ENCODE measurements at places on chromosomes 4 and X.

GRCh38 chrX:36568946-36569345 lies 439.2 kb upstream of the FAM47C start:
- no peak for DNase-seq

DNA sequence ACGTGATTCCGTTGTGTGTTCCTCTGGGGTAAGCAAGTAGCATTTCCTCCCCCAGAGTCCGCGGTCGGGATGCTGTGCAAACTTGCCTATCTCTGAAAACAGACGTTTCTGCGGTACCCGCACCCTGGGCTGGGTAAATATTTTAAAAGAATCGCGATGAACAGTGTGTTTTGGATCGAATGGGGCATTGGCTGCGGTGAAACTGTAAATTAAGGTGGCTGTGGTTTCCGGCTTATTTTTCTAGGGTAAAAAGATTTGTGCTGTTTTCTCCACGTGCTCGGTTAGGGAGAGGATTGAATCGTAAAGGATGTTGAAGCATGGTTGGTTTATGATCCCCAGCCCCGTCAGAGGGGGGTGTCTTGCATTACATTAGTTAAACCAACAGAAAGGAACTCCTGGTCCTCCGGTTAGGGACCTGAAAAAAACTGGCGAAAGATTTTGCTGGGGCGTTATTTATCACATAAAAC lies 1.2 kb downstream of the HHIP start:
- no peak for DNase-seq

GRCh38 chr4:77817304-77818072 lies 1.7 kb downstream of the CNOT6L start:
- no peak for DNase-seq

GRCh38 chrX:13254076-13254785 lies 65.6 kb downstream of the ATXN3L start:
- no peak for DNase-seq

- DNase-seq: peak; percentile 62
Observed at GRCh38 chr4:152100379-152101201, 339.8 kb upstream of the GATB start.

Measured in activated CD4-positive, CD25-positive, alpha-beta regulatory T cell treated with anti-CD3 and anti-CD28 coated beads, Interleukin-2, amount 50 U/mL, for 16 hours (primary cell).